H9 (cell line): ENCODE measurements at places on chromosomes 4 and X. TPM values are rescaled to one million over a fixed set of nuclear protein-coding genes. Genes with fewer than 3 reads are reported as not detected.
A peak's percentile ranks its signal among the peaks of the same experiment; 100 is the strongest.

DNA sequence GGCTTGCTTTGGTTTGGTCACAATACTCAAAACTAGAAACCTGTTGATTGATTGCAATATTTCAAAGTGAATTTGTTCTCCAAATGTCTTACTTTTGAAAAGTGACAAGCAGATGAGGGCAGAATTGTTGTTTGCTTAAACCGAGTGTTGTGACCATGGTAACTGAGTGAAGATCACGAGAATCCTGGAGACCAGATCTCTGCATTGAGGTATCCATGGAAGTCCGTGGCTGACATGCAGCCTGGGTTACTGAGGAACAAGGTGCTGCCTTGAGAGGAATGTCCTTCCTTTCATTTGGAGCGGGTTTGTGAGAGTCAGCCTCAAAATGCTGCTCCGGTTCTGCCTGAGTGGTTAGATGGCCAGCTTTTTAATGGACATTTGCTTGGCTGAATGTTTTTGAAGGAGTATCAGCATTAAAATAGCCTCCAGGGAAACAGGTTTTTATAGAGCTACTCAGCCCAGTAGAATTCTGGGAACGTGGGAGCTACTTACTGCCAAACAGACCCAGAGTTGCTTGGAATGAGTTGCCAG is 31.3 kb downstream of the NYX start:
- peaks cover 4% of the 10 kb centered on the region; the same call in 2 of the 3 replicates for H3K36me3 ChIP-seq
- peaks cover 11% of the 10 kb centered on the region; the same call in 1 of the 2 replicates for H3K4me1 ChIP-seq
- H3K27ac ChIP-seq = no peak overlapping the region

The DEFB131A gene
- total RNA-seq = not detected in 2 replicates

DNA sequence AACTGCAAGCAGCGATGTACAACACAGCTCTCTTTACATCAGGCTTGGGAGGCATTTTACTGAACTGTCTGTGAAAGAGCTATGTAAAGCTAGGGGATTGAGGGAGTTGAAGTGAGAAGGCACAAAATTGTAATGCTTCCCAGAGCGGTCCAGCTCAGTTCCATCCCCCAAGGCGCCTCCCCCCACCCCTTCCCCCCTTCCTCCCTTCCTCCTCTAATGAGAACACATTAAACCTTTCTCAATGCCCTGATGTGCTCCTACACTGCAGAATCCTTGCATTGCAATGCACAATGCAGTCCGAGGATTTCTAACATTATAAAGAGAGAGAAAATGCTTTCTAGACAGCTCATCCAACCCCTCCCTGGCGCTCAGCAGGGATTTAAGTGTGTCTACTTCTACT is 73.9 kb downstream of the CXXC4 start:
- no peaks in the 10 kb centered on the region for H3K27me3 ChIP-seq
- no peak overlapping the region for H3K27ac ChIP-seq
- H3K4me1 ChIP-seq = peaks cover 13% of the 10 kb centered on the region
- no peaks in the 10 kb centered on the region for H3K36me3 ChIP-seq
- H3K4me3 ChIP-seq = peak overlapping the region; percentile 71
- DNase-seq = no peak

The PPP1R2C gene
- not detected in 2 replicates for total RNA-seq
